ENCODE measurements at places on chromosomes 11 and 22.

DNA sequence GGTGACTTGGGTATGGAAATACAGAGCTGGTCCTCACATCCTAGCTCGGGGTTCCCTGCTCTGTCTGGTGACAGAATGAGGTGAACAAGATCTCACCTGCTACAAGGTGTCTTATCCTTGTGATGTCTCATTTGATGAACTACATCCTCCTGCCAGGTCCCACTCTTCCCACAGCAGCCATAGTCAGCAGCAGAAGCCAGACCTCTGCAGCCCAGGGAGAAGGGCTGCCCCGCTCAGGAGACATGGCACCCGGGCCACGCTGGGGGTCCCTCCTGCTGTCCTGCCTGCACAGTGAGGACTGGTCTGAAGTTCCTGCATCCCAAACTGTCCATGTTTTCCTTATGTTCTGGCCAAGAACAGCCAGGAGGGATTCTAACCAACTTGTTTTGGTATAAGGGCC is 414.1 kb downstream of the CTTN start:
- no peak for DNase-seq

DNA sequence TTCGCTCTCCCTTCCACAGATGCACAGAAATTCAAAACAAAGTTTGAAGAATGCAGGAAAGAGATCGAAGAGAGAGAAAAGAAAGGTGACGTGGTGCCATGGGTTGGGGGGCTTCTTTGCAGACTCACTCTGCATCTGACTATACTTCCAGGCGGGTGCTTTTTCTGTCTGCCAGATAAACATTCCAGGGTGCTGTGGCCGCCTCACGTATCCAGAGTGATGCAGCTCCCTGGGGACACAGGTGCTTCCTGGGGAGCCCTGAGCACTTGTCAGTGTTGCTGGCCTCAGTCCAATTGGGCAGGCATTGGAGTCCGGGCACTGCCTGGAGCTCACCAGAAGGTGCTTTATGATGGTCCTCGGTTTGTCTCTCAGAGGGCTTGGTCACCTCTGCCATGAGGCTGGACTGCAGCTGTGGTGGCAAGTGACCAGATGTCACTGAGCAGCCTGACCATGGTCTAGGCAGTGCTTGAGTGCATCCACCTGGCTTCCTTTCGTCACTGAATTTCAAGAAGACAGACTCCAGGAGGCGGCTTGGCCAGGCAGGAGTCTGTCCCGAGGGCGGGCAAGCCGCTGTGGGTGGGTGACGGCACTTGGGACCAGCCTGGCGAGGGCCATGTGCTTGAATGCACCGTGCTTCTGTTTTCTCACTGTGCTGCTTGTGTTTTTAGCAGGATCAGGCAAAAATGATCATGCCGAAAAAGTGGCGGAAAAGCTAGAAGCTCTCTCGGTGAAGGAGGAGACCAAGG is 5.1 kb upstream of the ZDHHC8 start:
- no peak for DNase-seq

- DNase-seq = peak; percentile 39
Observed at GRCh38 chr11:121070951-121071845, 29.8 kb upstream of the TECTA start.

DNA sequence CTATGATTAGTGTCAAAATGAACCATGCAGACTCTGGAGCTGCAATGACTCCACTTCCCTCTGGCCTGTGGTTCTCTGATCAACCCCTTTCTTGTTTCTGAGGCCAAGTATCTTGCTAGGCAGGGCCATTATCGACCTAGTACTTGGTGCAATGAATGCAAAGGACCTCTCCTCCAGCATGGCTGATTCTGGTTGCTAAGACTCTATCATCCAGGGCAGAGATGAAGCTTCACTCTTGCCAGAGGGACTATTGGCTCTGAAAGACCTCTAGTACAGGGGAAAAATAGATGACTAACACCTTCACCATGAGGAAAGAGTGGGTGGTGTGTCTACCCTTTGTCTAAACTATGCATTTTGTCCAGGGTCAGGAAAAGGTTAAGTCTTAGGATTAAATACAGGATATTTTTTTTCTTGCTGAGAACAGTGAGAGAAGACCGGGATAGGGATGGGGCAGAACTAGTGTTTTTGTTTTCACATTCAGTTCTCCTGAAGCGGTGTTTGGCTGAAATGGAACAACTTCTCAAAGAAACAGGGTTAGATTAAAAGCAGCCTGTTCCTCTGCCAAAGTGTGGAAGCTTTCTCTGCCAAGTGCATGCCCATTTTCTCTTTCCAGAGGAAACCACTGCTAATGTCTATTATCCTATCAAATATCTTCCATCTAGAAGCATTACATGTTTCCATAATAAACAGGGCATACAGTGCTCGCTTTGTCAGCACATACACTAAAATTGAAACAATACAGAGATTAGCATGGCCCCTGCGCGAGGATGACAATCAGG is 5.0 kb upstream of the MTFP1 start:
- peak; percentile 97 for DNase-seq

DNA sequence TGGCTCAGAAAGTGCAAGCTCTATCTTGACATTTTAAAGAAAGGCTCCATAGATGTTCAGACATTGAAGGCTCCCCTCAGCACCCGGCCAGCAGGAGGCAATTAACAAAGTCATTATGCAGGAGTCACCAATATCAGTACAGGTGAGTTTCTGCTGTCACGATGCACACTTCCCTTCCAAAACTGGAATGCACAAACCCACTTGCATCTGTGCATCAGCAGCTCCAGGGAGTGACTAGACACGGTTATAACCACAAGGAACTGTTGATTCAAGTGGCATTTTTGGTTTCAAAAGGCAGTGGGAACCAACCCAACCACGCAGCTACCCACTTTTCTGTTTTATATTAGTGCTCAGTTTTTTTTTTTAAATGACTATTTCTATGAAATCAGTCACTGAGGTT is 293.9 kb upstream of the NARS2 start:
- no peak for DNase-seq

- peak; percentile 65 for DNase-seq
Observed at GRCh38 chr11:27395556-27396258, 32.7 kb upstream of the CCDC34 start.

DNA sequence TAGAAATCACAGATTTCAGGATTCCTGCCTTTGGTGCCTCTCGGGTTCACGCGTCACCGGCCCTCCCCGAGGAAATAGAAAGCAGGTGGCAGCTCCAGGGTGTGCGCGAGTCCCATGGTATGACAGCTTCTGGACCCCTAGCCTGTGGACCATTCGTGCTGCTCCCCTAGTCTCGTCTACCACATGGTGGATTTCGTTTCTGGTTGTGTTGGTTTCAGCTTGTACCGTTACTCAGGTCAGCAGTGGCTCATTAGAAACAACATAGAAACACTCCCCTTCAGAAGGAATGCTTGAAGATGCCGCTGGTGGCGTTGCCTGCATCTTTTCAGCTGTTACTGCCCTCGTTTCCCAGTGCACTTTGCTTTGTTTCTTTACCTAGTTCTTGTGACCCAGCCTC is 700 bp downstream of the TTC17 start:
- peak; percentile 51 for DNase-seq

DNA sequence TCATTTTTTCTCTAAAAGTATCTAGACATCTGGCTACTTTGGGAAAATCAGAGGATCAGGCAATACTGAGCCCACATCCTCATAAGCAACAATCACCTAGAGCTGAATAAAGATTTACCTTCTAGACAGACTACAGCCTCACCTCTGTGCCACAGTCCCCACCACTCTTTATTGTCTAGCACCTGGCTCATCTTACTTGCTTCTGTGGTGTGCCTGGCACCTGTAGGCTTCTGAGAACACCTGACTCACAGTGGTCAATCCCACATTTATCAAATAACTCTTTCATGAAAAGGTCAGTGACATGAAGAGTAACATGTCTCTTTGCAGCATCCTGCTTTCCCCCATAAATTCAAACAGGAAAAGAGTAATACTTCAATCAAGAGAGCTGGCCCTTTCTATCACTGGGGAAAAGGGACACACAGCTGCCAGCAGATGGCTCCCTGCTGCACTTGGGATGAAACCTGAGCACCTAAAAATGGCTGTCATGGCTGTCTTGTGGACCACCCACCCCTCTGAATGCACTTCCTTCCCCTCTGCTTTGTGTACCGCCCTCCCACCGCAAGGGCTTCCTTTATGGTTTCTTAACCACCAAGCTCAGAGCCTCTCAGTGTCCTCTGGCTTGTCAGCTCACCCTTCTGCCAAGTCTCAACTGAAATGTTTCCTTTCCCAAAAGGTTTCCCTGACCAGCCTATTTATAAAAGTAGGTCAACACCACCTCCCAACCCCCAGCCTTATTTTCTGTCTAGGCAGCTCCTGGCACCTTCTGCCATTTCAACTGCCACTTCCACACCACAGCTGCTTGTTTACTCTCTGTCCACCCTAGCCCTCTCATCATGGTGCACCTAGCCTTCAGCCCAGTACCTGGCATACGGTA is 9.3 kb downstream of the TFIP11 start:
- peak; percentile 50 for DNase-seq

DNA sequence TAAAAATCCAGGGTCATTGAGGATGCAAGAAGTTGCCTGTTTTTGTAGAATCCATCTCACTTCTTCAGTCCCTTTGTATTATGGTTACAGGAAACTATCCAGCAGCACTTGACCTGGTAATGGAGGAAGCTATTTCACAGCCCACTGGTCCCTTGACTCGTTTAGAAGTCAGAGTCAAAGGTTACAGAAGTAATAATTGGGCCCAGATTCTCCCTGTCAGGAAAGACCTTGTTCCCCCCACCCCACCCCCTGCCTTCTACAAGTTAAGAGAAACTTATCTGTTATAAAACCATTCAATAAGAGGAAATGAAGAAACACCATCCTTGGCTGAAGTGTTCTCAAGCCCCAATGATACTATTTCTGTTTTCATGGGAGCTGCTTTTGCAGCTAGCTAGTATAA is 65.8 kb downstream of the CSTPP1 start:
- DNase-seq = no peak

DNA sequence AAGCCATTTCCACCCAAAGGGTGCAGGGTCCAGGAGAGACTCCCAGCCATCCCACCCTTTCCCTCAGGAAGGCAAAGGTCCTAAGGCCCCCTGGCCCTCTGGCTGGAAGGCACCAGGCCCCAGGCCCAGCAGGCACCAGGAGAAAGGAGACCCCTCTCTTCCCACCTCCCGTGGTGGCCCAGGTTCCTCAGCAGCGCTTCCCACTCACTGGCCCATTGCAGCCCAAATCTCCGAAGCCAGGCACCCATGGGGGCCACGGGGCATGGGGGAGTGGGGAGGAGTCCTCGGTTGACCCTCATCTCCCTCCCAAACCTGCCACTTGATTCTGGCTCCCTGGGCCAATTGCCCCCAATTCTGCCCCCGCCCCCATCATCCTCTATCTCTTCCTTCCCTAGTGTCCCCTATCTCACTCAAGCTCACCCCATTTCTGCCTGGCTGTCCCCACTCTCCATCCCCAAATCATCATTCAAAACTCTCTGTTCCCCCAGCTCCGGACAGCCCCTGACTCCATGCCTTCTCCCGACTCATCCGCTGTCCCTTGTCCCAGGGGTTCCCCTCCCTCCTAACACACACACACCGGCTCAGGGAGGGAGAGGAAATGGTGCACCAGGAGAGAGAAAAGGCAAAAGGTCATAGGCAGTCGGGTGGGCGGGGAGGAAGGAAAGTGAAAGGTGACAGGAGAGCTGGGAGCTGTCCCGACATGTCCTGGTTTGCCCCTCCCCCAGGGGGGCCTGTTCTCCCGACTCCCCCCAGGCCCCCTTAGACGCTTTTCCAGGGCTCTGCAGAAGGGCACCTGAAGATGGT is 1.2 kb downstream of the LIF start:
- DNase-seq = no peak

- DNase-seq = no peak
Observed at GRCh38 chr11:31763296-31763695, 47.8 kb downstream of the PAX6 start.

GRCh38 chr11:16800382-16800781 is 61.9 kb downstream of the C11orf58 start:
- no peak for DNase-seq

DNA sequence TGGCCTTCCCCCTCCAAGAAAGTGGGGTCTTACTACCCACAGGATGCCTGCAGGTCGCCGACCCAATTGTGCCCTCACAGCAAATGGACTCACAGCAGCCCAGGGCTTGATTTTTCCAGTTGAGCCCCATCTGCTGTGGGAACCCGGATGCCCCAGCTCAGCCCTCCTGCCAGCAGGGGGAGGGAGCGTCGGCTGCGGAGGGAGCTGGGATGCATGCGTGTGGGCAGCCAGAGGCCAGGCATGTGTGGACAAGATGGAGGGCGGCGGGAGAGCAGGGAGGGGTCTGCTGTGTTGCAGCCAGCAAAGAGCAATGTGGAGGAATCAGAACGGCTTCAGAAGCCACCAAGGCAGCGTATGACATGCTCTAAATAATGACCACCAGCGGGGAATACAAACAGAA is 41.0 kb upstream of the EIF3D start:
- DNase-seq = peak; percentile 31

DNA sequence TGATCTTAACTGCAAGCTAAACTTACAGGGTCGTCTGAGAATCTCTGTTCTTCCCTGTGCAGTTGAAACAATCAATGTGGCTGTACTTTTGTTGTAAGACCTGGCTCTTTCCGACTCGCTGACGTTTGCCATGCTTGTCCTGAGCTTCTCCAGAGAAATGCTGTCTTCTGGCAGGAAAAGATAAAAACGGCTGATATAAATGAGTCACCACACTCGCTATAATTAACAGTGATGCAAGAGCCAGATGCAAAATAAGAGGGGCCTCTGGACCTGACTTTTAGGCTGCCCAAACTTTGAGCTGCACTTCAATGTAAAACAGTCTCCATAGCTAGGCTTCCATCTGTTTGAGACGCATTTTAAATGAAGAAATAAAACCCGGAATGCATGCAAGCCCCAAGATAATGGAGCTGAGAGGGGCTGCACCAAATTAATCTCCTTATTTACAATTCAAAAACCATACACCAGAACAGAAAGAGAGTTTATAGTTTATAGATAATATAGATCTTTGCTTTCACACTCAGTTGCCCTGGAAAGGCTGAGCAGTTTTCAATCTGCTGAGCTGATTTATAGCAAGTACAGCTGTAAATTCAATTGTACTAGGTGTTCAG is 48.5 kb downstream of the WT1 start:
- peak; percentile 28 for DNase-seq

- DNase-seq = no peak
Observed at GRCh38 chr11:12278766-12279671, 98.4 kb upstream of the PARVA start.

DNA sequence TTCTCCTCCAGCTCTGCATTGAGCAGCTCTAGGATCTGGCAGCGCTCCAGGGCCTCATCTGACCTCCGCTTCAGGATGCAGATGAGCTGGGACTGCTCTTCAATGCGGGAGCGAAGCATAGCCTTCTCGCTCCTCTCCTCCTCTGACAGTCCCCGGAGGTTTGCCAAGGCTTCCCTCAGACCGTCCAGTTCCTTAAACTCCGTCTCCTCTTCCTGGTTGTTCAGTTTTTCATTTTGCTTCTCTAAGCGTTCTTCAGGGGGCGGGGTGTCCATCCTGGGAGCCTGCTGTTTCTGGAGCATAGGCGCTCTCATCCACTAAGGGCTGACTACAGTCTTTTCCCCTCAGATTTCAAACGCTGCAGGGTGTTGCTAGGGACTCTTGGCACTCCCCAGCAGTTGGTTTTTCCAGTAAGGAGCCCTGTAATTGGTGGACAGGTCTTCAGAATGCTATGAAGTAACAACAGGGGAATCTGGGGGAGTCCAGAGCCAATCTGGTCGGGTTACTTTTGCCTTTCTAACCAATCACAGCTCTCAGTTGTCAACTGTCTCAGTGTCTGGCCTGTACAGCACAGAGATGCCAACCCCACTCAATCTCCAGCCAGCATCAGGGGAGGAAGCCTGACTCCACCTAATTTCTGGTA is at the start of gene CCDC89:
CCDC89 (minus strand) TSS at position 376 of the 640 bp plus-strand sequence; CDS start at position 311, 65 bp downstream.
- peak; percentile 94 for DNase-seq
